ENCODE measurements at places on chromosomes 13 and 19.

DNA sequence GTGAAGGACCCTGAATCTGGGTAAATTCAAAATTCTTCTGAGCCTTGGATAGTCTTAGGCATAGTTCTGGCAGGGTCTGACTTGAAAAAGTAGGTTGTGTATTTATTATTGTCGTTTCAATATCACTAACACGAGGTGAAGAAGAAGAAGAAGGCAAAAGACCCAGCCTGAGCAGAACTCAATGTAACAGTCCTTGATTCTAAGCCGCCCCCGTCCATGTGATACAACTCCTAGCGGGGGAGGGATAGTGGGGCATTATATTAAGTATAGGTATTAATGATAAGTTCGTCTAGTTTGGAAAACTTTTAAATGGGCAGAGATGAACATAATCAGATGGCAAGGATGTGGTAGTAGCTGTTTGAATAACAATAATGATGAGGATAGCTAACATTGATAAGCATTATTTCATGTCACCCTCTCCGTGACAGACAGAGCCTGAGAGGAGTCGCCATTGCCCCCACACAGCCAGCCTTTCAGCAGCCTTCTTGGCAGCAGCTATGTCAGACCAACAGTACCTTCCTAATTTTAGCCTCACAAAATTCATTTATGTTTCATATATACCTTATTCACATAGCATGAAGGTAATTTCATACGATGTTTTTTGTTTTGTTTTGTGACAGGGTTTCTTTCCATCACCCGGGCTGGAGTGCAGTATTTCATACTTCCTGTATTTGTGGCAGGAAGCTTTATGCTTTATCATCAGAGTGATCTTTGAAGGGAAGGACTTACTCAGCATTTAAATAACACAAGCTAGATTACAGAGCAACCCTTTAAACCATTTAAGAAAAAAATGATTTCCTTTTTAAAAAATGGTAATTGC is 64.4 kb upstream of the NPAS1 start:
- DNase-seq = no peak

- DNase-seq = no peak
Measured at GRCh38 chr19:41398050-41398418, 416 bp downstream of the BCKDHA start.

DNA sequence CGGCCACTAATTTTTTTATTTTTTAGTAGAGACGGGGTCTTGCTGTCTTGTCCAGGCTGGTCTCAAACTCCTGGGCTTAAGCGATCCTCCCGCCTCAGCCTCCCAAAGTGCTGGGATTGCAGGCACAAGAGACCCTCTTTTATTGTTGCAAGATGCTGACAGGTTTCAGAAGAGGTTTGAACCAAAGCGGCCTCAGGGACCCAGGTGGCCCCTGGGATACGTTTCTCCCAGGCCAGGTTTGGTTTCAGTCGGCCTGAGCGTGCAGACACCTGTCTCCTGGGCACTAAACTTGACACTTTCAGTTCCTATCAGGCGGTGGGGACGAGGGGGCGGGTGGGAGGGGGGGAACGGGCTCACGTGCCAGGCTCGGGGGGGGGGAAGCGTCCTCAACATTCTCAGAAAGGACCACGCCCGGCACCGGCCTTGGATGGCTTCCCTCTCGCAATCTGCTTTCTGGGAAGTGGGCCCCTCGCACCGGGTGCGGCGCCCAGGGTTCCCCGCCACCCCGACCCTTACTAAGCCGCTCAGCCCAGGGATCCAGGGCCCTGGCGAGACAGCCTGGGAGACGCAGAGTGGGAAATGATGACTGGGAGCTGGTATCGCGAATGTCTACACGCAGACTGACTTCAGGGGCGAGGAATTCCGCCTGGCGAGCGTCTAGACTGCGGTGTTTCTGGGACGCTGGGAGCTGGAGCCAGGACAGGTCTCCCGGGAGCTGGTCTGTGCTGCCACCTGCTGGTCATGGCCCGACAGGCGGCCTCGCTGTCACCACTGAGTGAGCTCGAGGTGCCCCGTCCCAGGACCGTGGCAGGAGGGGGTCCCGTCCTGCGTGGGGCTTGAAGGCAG is 91.6 kb downstream of the GNG7 start:
- DNase-seq = peak; percentile 92

- no peak for DNase-seq
Measured at GRCh38 chr19:54708781-54709180, 15.5 kb upstream of the KIR3DL3 start.

DNA sequence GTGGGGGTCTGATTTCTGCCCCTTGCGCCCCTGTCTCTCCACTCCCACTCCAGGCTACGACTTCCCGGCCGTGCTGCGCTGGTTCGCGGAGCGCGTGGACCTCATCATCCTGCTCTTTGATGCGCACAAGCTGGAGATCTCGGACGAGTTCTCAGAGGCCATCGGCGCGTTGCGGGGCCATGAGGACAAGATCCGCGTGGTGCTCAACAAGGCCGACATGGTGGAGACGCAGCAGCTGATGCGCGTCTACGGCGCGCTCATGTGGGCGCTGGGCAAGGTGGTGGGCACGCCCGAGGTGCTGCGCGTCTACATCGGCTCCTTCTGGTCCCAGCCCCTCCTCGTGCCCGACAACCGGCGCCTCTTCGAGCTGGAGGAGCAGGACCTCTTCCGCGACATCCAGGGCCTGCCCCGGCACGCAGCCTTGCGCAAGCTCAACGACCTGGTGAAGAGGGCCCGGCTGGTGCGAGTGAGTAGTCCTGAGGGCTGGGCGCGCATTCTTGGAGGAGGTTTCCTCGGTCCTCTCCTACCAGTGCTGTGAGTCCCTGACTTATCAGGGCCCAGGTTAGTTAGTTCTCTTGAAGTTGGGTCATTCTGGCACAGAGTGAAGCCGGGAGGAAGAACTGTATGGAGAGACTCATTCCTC is 12.7 kb downstream of the EHD2 start:
- DNase-seq = no peak

DNA sequence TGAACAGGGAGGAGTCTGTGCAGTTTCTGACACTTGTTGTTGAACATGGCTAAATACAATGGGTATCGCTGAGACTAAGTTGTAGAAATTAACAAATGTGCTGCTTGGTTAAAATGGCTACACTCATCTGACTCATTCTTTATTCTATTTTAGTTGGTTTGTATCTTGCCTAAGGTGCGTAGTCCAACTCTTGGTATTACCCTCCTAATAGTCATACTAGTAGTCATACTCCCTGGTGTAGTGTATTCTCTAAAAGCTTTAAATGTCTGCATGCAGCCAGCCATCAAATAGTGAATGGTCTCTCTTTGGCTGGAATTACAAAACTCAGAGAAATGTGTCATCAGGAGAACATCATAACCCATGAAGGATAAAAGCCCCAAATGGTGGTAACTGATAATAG is 16.1 kb downstream of the CEACAM6 start:
- DNase-seq = no peak

- DNase-seq = no peak
Measured at GRCh38 chr19:46484656-46485055, 11.0 kb downstream of the PNMA8B start.

GRCh38 chr13:74210693-74211393 is 76.6 kb upstream of the KLF12 start:
- no peak for DNase-seq

DNA sequence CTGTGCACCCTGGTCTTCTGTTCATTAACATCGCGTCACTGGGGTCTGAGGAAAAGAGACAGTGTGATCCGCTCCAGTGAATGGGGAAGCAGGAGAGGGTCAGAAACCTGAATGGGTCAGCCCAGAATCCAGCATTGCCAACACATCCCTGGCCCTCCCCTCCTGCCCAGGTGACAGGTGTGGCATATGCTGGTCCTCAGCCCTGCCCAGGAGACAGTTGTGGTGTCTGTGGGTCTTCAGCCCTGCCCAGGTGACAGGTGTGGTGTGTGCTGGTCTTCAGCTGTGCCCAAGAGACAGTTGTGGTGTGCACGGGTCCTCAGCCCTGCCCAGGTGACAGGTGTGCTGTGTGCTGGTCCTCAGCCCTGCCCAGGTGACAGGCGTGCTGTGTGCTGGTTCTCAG is 8.0 kb downstream of the TFDP1 start:
- DNase-seq = peak; percentile 19

GRCh38 chr19:28652765-28653164 is 560.2 kb downstream of the UQCRFS1 start:
- no peak for DNase-seq

GRCh38 chr13:74530011-74530410 is 395.8 kb upstream of the KLF12 start:
- no peak for DNase-seq

DNA sequence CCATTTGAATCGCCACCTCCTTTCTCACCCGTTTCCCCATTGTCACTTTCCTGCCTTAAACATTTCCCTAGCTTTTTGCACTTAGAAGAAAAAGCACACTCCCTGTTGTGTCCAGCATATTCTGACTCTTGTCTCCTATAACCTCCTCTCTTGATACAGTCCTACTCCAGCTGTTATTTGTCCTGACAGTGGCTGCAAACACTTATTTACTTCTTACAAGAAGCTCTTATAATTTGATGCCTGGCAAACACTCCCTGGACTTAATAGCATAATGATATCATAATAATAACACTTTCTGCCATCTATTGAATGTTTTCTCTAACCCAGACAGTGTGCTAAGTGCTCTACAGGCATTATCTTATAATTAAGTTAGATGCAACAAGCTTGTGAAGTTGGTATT is 76.6 kb downstream of the DGKH start:
- no peak for DNase-seq

DNA sequence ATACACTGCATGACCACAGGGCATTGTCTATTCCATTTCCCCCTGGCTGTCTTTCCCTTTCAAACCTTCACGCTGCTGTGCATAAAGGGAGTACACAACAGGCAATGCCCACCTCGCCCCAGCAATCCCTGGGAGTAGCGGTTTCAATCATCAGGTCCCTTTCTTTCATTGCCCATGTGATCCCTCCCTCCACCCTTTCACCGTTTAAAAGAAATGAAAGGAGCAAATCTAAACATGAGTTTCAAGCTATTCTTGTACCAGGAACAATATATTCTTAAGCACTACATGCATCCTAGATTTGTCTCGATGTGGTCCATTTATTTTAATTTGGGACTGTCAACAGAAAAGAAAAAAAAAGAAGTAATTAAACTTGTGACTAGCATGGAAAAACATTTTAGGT is 123.4 kb upstream of the ARGLU1 start:
- DNase-seq = no peak

DNA sequence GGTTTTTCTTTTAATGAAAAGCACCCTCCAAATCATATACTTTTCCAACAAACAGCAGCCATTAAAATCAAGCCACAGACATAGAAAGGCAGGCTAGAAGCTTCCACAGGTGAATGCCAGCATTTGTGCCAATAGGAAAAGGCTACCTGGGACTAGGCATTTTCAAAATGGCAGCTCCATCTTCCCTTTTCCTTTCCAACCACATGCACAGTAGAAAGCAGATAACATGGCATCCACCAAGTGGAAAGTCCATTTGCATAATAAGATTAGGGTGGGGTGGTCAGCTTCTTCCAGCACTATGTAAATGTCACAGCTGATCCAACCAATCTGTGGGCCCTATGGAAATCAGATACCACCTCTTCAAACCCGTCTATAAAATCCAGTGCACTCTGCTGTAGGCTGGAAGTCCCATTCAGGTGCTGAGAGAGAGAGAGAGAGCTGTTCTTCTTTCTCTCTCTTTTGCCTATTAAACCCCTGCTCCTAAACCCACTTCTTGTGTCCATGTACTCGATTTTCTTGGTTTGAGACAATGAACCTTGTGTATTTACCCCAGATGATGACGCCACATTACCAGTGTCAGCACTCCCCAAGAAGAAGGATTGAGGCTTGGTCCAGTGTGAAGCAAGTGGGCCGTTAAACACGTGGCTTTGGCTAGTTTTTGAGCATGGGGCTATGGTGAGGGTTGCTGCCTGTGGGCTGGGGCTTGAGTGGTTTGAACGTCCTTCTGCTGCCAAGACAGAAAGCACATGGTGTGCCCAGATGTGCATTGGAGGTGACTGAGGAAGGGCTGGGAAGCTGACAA is 24.2 kb upstream of the IGFL1 start:
- no peak for DNase-seq

- no peak for DNase-seq
Measured at GRCh38 chr13:62209529-62209928, 793.9 kb upstream of the PCDH20 start.

GRCh38 chr19:11031421-11032070 is 57.7 kb upstream of the LDLR start:
- no peak for DNase-seq

GRCh38 chr13:30429235-30429634 is 6.9 kb downstream of the UBE2L5 start:
- DNase-seq = no peak

DNA sequence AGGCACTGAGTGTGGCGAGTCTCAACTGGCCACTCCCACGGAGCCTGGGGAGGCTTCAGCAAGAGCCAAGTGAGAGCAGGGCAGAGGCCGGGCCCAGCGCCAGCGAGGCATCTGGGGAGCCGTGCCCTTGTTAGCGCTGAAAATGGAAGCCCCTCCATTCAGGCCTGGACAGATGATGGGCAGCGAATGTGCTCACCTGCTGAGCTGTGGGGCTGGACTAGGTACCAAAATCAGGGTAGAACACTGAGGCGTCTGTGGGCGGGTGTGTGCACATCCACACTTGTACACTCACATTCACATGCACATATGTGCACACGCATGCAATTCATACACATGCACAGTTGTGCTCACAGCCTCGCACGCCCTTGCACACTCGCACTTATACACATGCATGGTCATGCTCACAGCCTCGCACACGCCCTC is 20.7 kb downstream of the NAXD start:
- no peak for DNase-seq
